ENCODE measurements at places on chromosomes 7 and 10.

- DNase-seq = peak; percentile 97
These were observed at the start of gene SYPL1 for GRCh38 chr7:106112118-106112971. SYPL1 (minus strand) TSS chr7:106112312; CDS start chr7:106112208, 104 bp downstream.

GRCh38 chr7:136102881-136103280 lies 125.7 kb upstream of the MTPN start:
- DNase-seq = no peak

- DNase-seq = no peak
These were observed 603.2 kb downstream of the LRMDA start for GRCh38 chr10:76034353-76035205.

DNA sequence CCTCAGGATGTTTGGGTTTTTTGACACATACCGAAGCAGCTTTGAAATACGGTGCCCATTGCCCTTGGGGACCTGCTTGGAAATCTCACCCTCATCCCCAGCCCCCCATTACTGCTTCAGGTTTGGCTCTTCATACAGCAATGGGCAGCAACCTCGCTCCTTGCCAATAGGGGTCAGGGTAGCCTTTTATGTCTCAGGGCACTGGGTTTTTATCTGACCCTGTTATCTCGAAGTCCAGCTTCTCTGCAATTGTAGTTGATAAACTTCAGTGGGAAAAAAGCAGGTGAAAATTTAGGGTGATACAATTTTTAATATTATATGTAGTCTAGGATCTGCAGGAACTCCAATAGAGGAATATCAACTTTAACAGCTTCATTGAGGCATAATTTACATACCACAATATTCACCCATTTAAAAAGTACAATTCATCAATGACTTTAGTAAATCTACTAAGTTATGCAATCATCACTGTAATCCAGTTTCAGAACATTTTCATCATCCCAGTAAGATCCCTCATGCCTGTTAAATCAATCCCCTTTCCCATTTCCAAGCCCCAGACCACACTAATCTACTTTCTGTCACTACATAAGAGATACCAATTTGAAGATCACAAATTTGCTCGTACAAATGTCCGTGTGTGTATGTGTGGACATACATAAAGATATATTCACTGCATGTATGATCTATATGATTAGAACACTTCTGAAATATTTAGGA lies 386.2 kb downstream of the KCNMA1 start:
- peak; percentile 52 for DNase-seq

DNA sequence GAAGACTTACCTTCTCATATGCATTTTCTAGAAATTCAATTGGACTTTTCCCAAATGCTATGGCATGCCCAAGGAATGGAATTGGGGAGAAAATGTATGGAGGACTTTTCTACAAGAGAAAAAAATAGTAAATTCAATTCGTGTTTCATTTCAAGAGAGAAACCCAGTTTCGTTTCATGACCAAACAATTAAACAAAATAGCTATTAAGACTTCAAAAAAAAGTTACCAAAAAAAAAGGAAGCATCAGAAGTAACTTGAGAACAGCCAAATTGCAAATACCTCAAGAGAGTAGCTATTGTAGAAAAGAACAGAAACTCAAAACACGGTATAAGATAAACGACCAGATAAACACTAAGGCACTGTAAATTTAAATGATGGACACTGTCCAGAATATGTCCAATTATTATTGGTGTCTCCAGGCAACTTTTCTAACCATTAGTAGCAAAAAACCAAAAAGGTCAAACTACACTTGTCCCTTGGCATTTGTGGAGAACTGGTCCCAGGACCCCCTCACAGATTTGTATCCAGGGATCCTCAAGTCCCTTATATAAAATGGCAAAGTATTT lies 2.4 kb downstream of the CYP51A1 start:
- no peak for DNase-seq

DNA sequence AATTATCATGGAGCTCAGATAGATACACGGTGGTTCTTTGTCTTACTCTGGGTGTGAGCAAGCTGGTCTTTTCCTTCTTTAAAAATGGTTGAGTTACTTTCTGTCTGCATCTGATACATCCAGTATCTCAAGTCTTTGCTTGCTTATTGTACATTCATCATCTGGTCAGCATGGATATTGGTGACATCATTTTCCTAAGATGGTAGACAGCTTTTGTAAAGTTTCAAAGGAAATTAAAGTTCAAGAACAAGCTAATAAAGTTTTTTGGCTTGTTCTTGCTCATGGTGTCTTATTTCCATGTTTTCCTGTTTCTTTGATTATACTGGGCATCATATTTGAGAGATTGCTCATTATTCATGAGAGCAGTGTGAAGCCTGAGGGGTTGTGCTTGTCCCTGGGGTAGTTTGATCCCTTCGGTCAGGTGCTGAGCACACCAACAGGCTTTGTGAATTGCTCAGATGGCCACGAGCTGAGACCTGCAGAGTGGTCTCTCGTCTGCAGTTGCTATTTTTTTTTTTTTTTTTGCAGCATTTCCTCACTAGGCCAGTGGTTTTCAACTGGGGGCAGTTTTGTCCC lies 38.5 kb downstream of the MGMT start:
- no peak for DNase-seq

DNA sequence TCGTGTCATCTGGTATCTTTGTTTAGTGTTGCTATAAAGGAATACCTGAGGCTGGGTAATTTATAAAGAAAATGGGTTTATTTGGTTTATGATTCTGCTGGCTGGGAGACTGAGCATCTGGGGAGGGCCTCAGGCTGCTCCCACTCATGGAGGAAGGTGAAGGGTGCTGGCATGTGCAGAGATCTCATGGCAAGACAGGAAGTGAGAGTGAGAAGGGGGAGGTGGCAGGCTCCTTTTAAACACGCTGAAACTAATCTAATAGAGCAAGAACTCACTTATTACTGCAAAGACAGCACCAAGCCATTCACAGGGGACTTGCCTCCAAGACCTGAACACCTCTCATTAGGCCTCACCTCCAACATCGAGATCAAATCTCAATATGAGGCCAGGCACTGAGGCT lies 11.3 kb downstream of the OIT3 start:
- DNase-seq = peak; percentile 8

DNA sequence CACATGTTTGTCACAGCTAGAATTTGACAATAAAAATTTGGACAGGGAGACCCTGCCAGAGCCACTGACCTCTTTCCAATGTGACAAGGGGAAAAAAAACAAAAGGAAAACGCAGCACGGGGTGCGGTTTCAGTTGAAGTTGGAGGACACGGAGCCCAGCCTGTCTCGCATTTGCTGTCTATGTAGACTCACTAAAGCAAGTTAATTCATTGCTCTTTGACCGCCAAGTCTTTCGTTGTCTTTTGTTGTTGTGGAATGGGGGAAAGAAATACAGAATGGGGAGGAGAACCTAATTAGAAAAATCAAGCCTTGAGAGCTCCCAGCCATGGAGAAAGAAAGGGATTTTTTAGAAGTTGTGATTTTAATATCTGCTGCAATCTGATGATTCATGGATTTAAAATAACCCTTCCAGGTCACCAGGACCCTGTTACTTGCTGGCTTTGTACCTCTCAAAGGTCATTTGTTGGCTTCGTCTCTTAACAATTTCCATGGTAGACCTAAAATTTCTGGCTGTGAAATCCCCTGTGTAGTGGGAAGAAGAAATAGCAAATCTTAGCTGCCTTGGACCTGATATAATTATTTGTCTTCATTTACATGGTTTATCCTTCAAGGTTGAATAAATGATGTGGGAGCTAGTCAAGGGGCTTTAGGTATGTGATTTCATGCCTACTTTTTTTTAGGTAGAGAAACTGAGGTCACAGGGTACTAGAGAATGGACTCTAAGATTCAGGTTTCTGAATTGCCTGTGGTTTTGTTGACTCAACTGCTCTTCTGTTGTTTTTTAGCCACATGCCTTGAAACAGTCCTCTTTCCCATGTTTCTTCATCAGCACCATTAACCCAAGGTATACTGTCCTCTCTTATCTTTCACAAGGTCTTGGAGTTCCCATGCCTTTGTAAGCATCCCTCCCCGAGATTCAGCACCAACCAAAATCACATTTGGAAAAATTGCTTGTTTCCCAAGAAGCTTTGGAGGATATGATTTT lies 78.7 kb downstream of the TCF7L2 start:
- DNase-seq = no peak

- no peak for DNase-seq
These were observed 716.7 kb downstream of the CCSER2 start for GRCh38 chr10:85045046-85045445.

- no peak for DNase-seq
These were observed 289.0 kb downstream of the TNS3 start for GRCh38 chr7:47292832-47293309.

DNA sequence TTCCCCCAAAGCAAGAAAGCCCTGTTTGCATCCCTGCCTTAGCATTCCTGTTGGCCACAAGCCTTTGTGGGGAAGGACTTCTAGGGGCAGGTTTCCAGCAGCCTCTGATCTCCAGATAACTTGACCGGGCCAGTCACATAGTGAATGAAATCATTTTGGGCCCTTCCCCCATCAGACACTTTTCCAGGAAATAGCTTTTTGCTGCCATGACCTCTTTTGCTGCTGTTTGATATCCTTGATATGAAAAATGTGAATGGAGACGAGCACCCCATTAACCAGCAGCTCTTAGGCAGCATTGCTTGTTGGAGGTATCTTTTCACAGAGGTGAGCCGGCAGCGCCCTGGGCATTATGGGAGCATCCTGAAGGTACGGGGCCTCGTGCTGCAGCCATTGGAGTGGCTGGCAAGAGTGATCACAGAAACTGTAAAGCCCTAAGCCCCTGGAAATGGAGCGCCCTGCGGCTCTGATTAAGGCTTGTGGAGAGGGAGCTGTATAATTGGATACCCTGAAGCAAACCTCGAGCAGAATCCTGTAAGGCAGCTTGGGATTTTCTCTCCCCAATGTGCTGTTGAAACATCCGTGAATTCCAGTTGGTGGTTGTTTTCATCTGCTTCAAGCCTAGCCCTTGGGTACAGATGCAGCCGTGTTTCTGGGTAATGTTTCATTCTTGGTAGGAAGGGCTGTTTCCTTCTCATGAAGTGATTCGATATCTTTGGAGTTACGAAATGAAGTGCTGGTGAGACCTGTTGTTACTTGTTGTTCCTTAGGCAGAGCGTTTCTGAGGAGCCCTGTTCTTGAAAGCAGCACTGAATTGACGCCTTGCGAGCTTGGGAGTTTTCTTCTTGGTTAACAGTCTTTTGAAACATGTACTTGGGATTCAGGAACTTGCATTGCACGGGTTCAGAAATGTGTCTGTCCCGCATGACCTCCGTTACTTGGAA lies 179.0 kb downstream of the PTEN start:
- DNase-seq = no peak

DNA sequence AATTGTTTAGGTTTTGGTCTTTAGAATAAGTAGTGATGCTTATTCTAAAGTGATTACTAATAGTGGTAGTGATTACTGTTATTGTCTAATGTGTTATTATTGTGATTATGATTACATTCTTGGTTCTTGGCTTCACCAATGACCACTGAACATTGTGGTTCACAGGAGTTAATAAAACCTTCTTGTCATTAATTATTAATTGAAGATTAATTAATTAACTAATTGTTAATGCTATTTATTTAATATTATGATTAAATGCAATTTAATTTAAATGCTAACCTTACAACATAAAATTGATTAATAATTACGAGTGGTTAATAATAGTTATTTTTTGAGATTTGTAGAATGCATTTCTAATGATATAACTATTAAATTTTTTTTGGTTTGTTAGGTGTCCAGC lies 747.7 kb upstream of the POM121L12 start:
- DNase-seq = no peak

DNA sequence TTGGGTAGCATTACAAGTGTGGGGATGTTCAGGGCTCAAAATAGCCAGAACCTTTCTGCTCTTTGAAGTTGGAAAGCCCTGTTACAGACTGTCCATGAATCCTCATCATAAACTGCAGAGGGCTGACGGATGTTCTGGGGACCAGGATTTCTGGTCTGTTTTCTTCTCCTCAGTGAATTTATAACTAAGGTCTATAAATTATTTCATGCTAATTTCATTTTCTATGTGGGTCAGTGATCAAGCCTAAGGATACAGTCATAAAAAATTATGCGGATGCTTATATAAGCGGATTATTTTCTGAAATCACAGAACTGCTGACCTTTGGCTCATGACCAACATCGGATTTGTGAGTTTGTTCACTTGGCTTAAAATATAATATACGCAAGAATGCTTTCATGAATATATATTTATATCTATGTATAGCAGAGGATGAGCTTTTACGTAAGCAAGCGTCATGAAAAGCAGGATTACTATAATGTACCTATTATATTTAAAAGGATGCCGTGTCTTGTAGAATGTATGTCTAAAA lies 263.7 kb downstream of the GLI3 start:
- DNase-seq = no peak

DNA sequence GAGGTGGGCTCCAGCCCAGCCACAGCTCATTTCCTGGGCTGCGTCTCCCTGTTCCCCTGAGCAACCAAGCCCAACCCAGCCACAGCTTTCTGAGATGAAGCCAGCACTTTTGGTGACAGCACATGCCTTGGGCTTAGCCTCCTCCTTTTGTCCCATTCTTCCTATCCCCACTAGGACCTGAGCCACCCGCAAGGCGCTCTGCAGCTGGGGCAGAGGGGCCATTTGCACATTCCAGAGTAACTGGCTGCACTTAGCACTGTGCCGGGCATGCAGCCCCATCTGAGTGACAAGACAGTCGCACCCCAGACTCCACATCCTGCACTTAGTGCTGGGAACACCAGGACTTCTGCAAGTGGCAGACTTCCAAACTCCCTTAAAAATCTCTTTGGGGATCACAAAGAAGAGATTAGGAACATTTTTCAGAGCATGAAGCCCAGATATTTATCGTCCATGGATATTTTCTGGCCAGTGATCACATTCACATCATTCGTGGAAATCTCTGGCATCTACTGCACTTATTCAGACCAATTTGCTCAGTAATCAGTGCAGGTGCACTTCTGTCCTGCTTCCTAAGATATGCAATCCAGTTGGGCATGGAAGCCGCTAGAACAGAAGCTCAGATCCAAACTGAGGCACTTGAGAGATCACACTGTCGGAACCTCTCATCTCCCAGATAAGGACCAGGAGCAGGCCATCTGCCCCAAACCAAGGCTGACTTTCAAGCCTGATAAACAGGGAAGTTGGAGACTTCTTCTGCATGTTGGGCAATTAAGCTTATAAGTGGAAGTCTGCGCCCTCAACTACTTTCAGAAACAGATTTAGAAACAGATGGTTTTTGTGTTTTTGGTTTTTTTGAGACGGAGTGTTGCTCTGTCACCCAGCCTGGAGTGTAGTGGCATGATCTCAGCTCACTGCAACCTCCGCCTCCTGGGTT lies 26.4 kb downstream of the CHST15 start:
- peak; percentile 48 for DNase-seq

- no peak for DNase-seq
These were observed 381.0 kb downstream of the CALN1 start for GRCh38 chr7:72030994-72031667.

GRCh38 chr10:19947215-19947614 lies 131.0 kb downstream of the PLXDC2 start:
- no peak for DNase-seq

- DNase-seq = no peak
These were observed 153.0 kb downstream of the PLCE1 start for GRCh38 chr10:94146746-94147145.

All from MM.1S (cell line).